ENCODE measurements at places on chromosomes 3 and 15.

DNA sequence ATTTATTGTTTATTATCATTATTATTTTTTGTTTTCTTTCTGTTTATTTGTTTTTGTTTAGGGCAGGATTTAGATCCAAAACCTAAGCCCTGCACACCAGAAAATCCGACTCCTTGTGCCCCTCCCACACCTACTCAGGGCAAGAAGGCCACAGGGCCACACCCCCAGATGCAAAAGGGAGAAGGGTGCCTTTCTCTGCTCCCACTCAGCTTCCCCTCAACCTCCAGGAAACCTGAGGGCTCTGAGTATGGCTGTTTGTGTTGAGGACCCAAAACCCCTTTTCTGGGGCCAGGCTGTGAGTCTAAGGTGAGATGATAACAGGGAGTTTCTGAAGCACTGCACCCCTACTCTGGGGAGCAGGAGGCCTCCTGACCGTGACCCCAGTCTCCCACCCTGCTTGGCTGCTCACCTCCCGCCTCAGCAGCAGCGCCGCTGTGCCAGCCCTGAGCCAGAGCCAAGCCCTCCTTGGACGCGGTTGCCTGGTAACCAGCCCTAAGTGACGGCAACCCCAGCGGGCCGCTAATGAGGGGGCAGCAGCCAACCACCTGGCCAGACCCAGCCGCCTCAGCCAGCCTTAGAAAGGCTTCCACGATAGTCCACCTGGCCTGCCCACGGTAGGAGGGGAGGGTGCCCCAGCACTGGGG lies 6.4 kb upstream of the C15orf39 start:
- no peak for DNase-seq

GRCh38 chr3:179069762-179070390 lies 1.7 kb downstream of the ZMAT3 start:
- DNase-seq, result no peak

GRCh38 chr3:153084431-153084830 lies 77.6 kb upstream of the RAP2B start:
- no peak for DNase-seq

- DNase-seq, result no peak
Measured at GRCh38 chr3:146067048-146067447, 93.9 kb downstream of the PLOD2 start.

DNA sequence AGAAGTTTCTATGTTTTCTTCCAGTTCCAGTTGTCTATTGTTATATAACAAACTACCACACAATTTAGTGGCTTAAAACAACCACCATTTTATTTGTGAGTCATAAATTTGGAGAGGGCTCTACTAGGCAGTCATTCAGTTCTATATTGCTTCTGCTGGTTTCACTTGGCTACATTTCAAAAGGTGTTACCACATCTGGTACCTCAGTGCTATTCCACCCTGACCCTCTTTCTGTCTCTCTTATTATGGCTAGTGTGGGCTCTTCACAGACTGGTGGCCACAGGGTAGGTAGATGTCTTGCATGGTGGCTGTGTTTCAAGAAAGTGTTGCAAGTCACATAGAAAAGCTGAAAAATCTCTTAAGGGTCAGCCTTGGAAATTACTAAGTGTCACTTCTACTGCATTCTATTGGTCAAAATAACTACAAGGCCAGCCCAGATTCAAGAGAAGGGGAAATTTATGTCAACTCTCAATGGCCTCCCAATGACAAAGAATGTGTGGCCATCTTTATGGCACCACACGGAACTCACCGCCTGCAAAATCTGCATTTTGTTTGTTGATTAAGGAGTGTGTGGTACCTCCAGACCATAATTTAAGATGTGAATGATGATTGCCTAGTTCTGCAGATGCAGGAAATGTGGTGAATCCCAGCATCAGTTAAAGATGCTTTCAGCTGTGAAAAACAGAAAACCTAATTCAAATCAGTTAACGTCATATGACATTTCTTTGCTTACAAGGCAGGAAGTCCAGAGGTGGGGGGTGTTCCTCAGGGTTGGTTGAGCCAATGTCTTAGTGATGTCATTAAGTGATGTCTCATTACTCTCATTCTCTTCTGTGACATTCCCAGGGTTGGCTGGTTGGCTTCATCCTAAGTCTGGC lies 105.8 kb upstream of the RASGRP1 start:
- no peak for DNase-seq

DNA sequence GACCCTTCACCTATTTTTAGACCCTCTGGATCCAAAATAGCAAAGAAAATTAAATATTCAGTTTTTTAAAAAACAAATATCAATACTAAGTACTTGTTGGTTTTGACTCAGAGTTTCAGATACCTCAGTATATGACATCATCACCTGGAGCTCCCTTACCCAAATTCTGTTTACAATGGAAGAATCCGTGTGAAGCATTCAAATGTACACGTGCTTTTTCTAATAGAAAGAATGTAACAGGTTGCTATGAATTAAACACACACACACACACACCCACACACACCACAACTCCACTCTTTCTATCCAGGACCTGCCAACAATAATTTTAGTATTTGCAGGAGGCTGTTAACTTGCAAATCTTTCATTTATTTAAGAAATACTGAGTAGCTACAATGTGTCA lies 221.8 kb downstream of the THRB start:
- DNase-seq, result no peak

DNA sequence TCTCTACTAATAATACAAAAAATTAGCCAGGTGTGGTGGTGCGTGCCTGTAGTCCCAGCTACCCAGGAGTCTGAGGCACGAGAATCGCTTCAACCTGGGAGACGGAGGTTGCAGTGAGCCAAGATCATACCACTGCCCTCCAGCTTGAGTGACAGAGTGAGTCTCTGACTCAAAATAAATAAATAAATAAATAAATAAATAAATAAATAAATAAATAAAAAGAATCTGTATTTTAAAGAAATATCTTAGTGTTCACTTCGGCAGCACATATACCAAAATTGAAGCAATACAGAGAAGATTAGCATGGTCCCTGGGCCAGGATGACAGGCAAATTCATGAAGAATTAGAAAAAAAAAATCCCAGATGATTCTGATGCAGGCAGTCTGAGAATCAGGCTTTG lies 51.9 kb downstream of the ROBO2 start:
- DNase-seq, result no peak

DNA sequence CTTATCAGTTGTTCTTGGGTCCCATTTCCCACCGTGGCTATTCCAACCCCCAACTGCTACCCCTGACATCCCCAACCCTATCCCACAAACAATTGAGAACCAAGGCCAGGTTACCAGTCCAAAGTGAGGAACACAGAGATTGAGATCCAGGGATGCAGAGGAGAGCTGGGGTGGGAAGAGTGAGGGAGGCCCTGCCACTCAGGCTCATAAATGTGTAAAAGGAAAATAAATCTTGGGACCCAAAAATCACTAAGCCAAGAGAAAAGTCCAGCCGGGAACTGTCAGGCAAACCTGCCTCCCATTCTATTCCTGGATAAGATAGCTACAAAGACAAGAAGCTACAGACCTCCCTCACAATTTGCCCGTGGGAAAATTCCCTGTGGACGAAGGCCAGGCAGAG lies 101.1 kb upstream of the DLG1 start:
- DNase-seq, result no peak

DNA sequence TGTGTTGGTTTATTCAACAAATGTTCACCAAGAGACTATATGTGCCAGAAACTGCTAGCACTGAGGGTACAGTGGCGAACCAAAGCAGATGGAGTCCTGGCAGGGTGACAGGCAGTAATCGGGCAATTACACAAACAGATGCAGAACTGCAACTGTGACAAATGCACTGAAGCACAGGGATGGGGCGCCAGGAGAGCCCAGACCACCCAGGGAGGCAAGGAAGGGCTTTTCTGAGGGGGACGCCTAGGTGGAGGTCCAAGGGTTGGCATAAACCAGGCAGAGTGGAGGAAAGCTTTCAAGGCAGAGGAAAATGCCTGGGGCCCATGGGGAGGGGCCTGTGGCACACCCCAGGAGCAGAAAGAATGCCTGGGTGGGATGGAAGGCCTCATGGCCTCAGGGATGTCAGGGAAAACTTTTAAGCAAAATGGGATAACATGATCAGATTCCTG lies 5.5 kb downstream of the DIS3L start:
- DNase-seq, result peak; percentile 12

DNA sequence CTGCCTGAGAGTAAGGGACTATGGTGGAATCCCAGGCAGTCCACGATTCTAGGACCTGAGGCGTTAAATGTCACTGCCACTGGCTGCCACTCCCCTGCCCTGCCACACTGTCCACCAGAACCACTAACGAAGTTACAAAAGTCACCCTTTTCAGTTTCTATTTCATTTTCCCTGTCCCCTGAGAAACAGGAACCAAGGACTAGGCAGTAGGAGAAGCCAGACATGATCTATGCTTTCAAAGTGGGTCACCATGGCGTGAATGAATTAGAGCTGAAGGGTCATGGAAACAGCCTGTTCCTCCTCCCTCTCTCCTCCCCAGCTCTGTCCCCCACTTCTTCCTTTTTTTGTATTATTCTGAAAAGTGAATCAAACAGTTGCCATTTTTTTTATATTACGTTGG lies 9.1 kb upstream of the ADPRH start:
- DNase-seq, result no peak

Measured in H4 (cell line).